ENCODE measurements at places on chromosomes 11 and 22.

GRCh38 chr11:118128721-118129470 lies 23.7 kb downstream of the SCN4B start:
- DNase-seq, result no peak

GRCh38 chr11:122653916-122654585 lies 1.5 kb upstream of the UBASH3B start:
- no peak for DNase-seq

- DNase-seq, result no peak
These were observed 26.1 kb downstream of the SLC22A9 start for GRCh38 chr11:63395697-63396096.

DNA sequence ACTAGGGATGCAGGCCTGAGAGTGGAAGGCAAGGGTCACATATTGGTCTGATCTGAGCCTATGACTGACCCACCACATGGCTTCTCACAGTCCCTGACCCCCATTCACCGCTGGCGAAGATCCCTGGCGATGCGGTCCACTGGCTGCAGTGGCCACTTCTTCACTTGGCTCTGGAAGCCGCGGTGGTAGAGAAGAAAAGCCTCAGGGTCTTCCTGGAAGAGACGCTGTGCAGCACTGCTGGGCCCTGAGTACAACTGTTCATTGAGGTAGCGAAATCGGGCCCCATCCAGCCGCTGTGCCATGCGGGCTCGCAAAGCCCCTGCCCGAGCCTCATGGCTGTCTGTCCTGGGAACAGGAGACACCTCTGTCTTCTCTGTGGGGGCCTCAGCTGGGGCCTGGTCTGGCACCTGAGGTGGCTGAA lies 2.4 kb downstream of the RRP8 start:
- DNase-seq, result no peak

GRCh38 chr11:72962084-72962483 lies 147.9 kb downstream of the ATG16L2 start:
- DNase-seq, result no peak

DNA sequence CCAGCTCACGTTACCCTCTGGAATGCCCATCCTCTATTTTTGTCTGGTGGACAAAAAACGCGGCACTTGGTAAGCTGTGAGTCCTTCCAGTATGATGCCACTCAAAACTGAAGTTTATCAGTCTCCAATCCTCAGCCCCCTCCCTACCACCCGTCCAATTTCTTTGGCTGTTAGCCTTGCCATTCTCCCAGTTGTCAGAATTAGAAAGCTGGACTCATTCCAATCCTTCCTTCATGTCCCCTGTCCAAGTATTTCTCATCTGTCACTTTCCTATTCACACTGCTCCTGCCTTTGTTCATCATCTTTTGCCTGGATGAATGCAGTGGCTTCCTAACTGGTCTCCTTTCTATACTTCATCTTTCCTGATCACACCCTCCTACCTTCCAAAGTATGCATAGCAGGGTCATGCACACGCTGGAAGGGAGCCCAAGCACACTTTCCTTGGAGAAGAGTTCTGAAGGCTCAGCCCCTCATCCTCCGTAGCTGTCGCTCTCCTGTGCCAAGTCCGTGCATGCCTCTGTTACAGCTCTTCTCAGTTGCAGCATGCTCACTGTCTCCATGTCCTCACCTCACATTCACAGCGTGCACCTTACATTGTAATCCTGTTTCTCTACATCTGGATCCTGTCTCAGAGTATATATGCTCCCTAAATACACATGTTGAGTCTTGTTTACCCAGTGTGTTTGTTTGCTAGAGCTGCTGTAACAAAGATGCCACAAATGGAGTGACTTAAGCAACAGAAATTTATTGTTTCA lies 19.4 kb downstream of the APLP2 start:
- no peak for DNase-seq

DNA sequence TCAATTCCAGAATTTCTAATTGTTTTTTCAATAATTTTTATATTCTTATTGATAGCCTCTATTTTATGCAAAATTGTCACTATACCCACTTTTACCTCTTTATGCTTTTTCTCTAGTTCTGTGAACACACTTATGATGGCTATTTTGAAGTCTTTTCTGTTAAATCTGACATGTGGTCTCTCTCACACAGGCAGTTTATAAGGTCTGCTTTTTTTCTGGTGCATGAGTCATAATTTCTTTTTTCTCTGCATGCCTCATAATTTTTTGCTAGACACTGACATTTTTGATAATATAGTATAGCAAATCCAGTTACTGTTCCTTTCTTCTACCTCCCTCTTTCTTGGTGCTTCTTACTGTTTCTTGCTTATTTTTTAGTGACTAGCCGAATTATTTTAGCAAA lies 36.0 kb downstream of the ZBTB44 start:
- no peak for DNase-seq

- DNase-seq, result no peak
These were observed 16.0 kb downstream of the STK33 start for GRCh38 chr11:8577791-8578581.

GRCh38 chr11:65301491-65302329 lies 13.0 kb upstream of the CDC42EP2 start:
- DNase-seq, result no peak

DNA sequence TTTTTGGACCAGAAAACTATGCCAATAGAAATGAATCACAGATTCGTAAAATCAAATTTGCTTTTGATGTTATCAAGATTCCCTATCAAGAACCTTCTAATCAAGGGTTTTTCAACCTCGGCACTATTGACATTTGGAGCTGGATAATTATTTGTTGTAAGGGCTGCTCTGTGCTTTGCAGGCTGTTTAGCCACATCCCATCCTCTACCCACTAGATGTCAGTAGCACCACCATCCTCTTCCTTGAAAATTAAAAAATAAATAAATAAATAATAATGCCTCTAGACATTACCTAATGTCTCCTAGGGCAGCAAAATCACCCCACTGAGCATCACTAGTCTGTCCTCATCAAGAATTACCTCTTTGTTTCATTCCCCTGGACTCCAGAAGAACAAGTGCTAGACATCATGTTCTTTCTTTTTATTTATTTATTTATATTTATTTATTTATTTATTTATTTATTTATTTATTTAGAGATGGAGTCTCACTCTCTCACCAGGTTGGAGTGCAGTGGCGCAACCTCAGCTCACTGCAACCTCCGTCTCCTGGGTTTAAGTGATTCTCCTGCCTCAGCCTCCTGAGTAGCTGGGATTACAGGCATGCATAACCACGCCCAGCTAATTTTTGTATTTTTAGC lies 744.7 kb downstream of the KCNA4 start:
- DNase-seq, result no peak

GRCh38 chr11:92765082-92765840 lies 204.2 kb upstream of the MTNR1B start:
- no peak for DNase-seq

DNA sequence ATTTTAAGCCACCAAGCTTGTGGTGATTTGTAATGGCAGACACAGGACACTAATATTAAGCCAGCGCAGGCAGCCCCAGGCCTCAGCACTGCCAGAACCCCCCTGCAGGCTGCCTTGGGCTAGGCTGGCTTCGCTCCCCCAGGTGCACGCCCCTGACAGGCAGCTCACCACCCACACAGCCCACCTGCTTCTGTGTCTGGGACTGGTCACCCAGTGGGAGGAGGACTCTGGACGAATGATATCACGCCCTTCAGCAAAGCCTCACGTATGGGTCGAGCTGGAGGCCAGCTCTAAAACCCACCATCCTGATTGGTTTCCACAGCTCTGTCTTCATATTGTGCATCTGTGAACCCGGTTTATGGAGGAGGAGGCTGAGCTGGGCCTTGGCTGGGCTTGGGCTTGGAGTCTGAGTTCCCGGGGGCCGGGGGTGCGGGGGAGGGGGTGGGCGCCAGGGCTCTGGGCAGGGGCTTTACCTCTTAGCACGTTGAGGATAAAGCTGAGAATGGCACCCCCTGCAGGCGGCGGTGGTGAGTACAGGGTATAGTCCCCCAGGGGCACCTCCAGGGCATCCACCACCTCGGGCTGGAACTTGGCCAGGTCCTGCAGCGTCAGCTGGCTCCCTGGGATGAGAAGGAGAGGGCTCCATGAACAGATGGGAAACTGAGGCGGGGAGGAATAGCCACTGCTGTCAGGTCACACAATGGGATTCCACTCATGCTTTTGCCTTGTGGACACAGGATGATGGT lies 13.8 kb downstream of the GGT5 start:
- DNase-seq, result peak; percentile 62

- DNase-seq, result no peak
These were observed 95.0 kb downstream of the CADM1 start for GRCh38 chr11:115409116-115409670.

DNA sequence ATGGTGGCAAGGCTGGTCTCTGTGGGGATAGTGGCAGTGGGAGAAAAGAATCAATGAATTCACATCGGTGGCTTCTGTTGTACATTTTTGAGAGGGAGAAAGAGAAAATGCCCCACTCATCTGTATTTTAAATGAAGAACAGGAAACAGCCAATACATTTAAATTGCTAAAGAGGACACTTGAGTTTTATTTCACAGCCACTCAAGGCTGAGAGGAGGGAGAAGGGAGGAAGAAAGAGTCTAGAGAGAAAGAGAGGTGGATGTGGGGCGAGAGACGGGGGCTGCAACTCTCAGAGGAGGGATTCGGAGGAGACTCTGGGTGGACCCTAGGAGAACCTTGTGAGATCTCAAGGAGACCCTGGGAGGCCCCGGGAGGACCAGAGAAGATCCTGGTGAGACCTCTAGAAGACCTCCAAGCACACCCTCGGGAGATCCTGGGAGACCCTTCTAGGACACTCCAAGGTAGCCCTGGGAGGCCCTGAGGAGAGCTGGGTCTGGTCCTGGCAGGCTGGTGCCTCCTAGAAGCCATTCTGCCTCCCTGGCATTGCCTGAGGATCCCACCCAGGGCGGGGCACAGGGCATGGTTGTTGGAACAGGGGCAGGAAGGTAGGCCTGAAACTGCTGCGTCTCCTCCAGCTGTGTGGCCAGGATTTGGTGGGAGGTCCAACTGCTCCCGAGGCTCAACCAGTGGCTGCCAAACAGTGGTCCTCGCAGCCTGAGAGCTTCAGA lies 91.0 kb upstream of the SHISAL1 start:
- no peak for DNase-seq

GRCh38 chr11:115843111-115843510 lies 338.9 kb upstream of the CADM1 start:
- DNase-seq, result no peak

DNA sequence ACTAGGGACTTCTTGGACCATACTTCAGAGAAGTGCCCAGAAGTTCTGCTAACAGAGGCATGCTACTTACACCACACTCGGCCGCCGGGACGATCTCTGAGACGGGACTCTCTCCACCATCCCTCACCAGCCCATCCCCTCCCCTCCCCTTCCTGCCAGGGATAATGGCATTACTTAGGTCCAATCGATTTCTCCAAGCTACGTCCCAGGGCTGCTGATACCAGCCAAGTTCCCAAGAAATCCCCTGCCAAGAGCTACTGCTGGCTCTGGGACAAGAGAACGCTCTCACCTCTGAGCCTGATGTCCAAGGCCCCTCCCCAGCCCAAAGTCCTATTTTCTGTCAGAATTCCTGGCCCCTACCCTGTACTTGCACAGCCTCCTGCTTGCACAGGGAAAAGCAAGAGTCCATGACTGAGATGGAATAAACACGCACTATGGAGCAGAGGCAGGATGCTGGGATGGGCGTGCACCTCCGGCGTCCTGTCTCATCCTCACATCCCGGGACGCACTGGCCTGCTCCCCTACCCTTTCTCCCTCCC lies 42.7 kb downstream of the GDPD5 start:
- DNase-seq, result no peak
